NCI-H2081 treated with DMSO at 0.1 percent for 48 hours (cell line): ENCODE measurements at places on chromosomes 1 and 21.

- DNase-seq = no peak
Measured at GRCh38 chr1:186308264-186309060, 66.6 kb downstream of the TPR start.

GRCh38 chr1:214762902-214763301 is 159.9 kb downstream of the CENPF start:
- DNase-seq = no peak

GRCh38 chr1:204544321-204544720 is 28.1 kb downstream of the MDM4 start:
- DNase-seq = no peak

- no peak for DNase-seq
Measured at GRCh38 chr1:32392325-32392724, 1.9 kb downstream of the BSDC1 start.

GRCh38 chr1:167276969-167277368 is 56.3 kb downstream of the POU2F1 start:
- DNase-seq = no peak

- no peak for DNase-seq
Measured at GRCh38 chr1:10644307-10645128, 151.9 kb downstream of the CASZ1 start.
